A673 (cell line): ENCODE measurements at places on chromosomes 5 and 9. TPM values are rescaled to one million over a fixed set of nuclear protein-coding genes. Genes with fewer than 3 reads are reported as not detected.
A peak's percentile ranks its signal among the peaks of the same experiment; 100 is the strongest.

ANKRD31 gene
- total RNA-seq, result 0.04 and 0.15 TPM in 2 replicates

GABRG2 gene
- 0.66 TPM in 1 of 2 replicates, not detected in the other for total RNA-seq

PCDHB15 gene
- 1.2 and 2.3 TPM in 2 replicates for total RNA-seq

CDX1 gene
- total RNA-seq, result not detected in 2 replicates

MAPK9 gene
- total RNA-seq, result 31.3 and 34.4 TPM in 2 replicates

GRCh38 chr5:14595189-14595588 lies 13.6 kb downstream of the OTULINL start:
- H3K4me3 ChIP-seq, result no peak overlapping the region
- no peaks in the 10 kb centered on the region for H3K36me3 ChIP-seq
- DNase-seq, result no peak
- no peak overlapping the region for H3K27ac ChIP-seq
- H3K4me1 ChIP-seq, result no peaks in the 10 kb centered on the region
- H3K27me3 ChIP-seq, result peaks cover 14% of the 10 kb centered on the region

- DNase-seq, result no peak
- H3K27ac ChIP-seq, result no peak overlapping the region
- peaks cover 11% of the 10 kb centered on the region for H3K4me1 ChIP-seq
- no peaks in the 10 kb centered on the region for H3K27me3 ChIP-seq
- no peaks in the 10 kb centered on the region for H3K36me3 ChIP-seq
Observed at GRCh38 chr9:2263665-2264064, 248.5 kb downstream of the SMARCA2 start.

DNA sequence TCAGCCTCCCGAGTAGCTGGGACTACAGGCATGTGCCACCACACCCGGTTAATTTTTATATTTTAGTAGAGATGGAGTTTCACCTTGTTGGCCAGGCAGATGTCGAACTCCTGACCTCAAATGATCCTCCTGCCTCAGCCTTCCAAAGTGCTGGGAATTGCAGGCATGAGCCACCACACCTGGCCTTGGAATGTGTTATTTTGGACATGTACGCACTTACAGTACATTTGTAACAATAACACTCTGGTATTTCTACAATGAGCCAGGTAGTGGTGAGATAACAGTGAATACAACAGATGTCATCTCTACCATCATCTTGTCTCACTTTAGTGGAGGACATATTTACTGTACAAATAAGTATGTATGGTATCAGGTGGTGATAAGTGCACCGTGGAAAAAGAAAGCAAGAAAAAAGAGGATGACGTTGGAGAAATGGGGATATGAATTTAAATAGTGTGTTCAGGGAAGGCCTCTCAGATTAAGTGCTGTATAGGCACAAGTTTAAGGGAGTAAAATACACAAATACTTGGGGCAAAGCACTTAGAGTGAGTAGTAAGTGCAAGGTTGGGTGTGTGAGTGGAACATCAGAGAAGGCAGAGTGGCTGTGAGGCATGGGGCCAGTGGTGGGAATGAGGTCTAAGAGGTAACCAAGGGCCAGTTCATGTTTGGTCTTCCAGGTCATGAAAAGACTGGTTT lies 100.1 kb downstream of the CDC42SE2 start:
- no peaks in the 10 kb centered on the region for H3K36me3 ChIP-seq
- no peaks in the 10 kb centered on the region for H3K27me3 ChIP-seq
- no peak for DNase-seq

DNA sequence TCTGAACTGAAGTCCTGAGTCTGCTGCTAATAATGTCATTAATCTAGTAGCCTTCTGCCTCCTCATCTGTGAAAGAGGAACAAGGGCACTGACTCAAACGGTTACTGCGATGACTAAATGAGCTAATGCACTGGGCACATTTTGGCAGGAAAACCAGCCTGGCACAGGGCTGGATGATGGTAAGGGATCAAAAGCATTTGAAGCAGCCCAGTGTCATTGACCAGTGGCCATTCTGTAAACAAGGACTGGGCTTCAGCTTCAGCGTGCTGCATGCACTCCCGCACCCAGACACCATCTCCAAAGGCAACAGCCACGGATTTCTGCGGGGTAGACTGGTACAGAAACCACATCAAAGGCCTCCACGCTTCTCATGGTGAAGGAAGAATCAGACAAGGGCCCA lies 8.0 kb downstream of the GCNT4 start:
- no peak overlapping the region for H3K27ac ChIP-seq
- H3K27me3 ChIP-seq, result no peaks in the 10 kb centered on the region
- no peak overlapping the region for H3K4me3 ChIP-seq
- peaks cover under 1% of the 10 kb centered on the region for H3K4me1 ChIP-seq

DNA sequence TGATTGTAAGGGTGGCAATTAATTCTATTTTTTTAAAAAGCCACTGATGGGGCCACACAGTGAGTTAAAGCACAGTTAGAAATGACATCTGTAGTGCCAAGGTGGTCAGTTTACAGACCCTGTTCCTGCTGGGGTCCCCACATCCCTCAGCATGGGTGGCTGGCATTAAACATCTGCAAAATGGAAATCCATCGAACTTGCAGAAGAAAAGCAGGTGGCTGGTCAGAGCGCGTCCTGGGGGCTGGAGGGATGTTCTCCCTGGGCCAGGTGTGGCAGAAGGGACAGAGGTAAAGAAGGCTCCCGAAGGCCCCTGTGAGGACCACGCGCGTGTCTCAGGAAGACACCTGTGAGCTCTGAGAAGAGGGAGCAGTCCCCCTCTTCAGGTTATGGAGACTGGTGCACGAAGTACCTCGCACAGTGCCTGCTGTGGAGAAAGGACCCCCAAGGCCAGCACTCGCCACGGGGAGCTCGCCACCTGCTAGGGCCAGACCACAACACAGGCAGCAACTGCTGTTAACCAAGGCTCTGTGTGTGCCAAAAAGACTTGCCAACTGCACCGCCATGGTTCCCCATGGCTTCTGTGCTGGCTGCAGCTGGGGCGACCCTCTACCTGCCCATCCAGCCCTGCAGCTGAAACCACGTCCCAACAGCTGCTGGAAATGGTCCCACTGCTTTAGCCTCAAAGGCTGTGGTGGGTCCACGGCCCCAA lies 65.2 kb downstream of the RASGEF1C start:
- no peak overlapping the region for H3K27ac ChIP-seq
- no peaks in the 10 kb centered on the region for H3K4me1 ChIP-seq
- DNase-seq, result no peak
- no peaks in the 10 kb centered on the region for H3K36me3 ChIP-seq
- peaks cover 18% of the 10 kb centered on the region for H3K27me3 ChIP-seq
- H3K4me3 ChIP-seq, result no peak overlapping the region

GRCh38 chr5:113169720-113170119 lies 193.1 kb downstream of the DCP2 start:
- H3K27ac ChIP-seq, result no peak overlapping the region
- H3K4me3 ChIP-seq, result no peak overlapping the region
- peaks cover 23% of the 10 kb centered on the region for H3K27me3 ChIP-seq
- DNase-seq, result no peak

GRCh38 chr9:72315510-72316311 lies 49.3 kb downstream of the ZFAND5 start:
- no peaks in the 10 kb centered on the region for H3K27me3 ChIP-seq
- H3K4me3 ChIP-seq, result no peak overlapping the region
- DNase-seq, result peak; percentile 22

DNA sequence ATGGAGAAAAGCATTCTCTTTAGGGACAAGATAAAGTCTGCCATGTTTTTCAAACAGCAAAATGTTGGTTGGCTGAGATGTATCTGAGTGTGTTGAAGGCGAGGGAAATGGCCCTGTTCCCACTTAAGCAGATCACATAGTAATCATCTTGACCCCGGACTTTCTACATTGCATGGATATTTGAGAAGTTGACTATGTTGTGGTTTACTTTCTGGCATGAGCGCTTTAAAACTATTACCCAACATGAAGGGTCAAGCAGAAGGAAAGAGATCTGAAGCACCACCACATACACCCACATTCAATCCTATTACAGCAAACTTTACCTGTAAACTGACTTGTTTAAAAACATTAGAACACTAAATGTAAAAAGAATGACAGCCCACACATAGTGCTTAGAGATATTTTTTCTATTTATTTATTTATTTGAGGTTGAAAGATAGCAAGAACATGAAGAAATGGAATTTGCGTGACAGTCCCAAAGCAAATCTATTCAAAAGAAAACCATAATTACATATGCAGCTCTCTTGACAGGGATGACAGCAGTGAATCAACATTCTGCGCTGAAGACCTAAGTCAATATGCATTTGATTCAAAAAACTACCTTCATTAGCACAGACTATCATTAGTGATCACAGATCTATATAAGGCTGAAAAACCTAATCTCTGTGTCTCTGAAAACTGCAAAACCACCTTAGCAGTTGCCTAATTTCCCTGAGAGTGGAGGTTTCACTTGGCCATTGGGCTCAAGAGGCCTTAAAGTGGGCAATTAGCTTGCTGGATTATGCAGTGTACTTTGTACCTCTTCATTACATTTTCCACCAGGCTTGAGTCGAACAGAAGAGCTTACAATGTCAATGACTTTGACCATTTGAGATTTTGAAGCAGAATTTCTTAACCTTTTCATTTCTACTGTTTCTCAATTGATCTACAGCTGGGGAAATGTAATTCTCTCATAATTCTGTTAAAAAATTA lies 195.0 kb downstream of the PDE4D start:
- H3K36me3 ChIP-seq, result no peaks in the 10 kb centered on the region
- no peaks in the 10 kb centered on the region for H3K4me1 ChIP-seq
- no peak overlapping the region for H3K27ac ChIP-seq
- no peak overlapping the region for H3K4me3 ChIP-seq
- DNase-seq, result no peak
- H3K27me3 ChIP-seq, result no peaks in the 10 kb centered on the region

- no peaks in the 10 kb centered on the region for H3K27me3 ChIP-seq
- peak overlapping the region; percentile 58 for H3K4me3 ChIP-seq
- DNase-seq, result no peak
- H3K4me1 ChIP-seq, result peaks cover 32% of the 10 kb centered on the region
- peaks cover 5% of the 10 kb centered on the region for H3K36me3 ChIP-seq
- peak overlapping the region; percentile 60 for H3K27ac ChIP-seq
Observed at GRCh38 chr9:136666372-136667213, 3.9 kb downstream of the EGFL7 start.

- H3K4me1 ChIP-seq, result no peaks in the 10 kb centered on the region
- DNase-seq, result no peak
- H3K4me3 ChIP-seq, result no peak overlapping the region
- no peaks in the 10 kb centered on the region for H3K27me3 ChIP-seq
- H3K36me3 ChIP-seq, result no peaks in the 10 kb centered on the region
Observed at GRCh38 chr5:129803403-129803802, 55.5 kb downstream of the MINAR2 start.

- peaks cover 19% of the 10 kb centered on the region for H3K4me1 ChIP-seq
- H3K27me3 ChIP-seq, result no peaks in the 10 kb centered on the region
- H3K4me3 ChIP-seq, result no peak overlapping the region
- no peak overlapping the region for H3K27ac ChIP-seq
- no peaks in the 10 kb centered on the region for H3K36me3 ChIP-seq
Observed at GRCh38 chr9:136620441-136621018, 42.2 kb upstream of the EGFL7 start.

DNA sequence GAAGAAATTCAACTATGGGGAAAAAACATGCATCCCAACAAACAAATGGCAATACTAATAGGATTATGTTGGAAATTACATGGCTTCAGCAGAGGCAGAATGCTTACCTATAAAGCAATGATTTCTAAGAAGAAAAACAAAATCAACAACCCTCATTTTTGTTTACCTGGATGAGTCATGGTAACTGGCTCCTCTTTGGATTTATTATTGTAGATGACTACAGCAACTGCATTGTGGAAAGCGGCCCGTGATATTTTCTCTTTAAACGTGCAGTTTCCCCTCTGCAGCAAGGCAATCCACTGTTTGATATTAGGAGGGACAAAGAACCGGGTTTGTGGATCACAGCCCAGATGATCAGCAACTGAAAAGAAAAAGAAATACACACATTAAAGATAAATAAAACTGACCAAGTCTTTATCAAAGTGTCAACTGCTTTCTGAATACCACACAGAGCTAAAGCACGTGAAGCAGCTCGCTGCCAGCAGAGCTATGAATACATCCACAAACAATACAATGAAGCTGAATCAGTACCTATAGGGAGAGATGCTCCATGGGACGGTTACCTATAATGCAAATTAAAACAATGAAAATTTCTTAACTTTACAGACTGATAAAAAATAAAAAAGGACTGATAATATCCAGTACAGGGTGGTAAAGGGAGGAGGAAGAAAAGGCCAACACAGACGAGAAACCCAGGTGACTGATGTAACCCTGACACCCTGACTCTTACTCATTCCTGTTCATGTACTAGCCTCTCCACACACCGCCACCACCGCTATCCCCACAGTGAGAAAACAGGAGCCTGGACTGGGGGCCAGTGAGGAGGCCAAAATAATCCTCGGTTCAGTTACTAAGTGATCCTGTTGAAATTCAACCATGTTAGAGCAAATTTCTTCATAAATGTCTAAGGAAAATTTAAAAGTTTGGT lies 31.0 kb downstream of the RNF130 start:
- H3K36me3 ChIP-seq, result peaks cover 8% of the 10 kb centered on the region
- H3K4me1 ChIP-seq, result no peaks in the 10 kb centered on the region
- no peak overlapping the region for H3K27ac ChIP-seq

DNA sequence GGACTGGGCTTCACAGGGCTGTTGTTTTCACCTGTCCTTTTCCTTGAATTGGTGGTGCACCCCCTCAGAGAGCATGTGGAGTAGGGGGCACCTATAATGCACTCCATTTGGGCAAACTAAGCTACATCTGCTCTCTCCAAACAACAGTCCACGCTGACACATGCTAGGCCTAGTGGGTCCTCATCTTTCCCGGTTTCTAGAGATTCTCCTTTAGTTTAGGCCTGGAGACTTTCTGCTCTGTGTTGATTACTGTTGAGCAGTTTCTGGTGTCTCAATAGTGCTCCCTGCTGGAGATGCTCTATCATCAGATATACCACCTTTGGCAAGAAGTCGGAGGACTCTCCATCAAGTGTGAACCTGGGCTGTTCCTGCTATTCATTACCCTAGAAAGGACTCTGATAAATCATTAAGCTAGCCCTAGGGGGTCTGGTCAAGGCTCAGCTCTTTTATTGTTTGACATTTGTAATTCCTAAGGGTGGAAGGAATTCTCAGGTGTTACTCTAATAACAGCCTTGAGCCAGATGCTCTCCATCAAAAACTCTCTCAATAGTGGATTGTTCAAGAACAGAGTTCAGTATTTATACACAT lies 64.0 kb upstream of the FYB1 start:
- no peaks in the 10 kb centered on the region for H3K4me1 ChIP-seq
- H3K27me3 ChIP-seq, result no peaks in the 10 kb centered on the region
- DNase-seq, result peak; percentile 59
- no peaks in the 10 kb centered on the region for H3K36me3 ChIP-seq
- no peak overlapping the region for H3K4me3 ChIP-seq

GRCh38 chr5:180591311-180591887 lies at the start of gene SCGB3A1:
Gene SCGB3A1, minus strand, starts transcription at chr5:180591499. Its CDS starts 37 bp downstream, at chr5:180591462.
- peak within 1 kb of the TSS; percentile 31 for H3K4me3 ChIP-seq
- no peaks in the 10 kb centered on the region for H3K4me1 ChIP-seq
- no peaks in the 10 kb centered on the region for H3K36me3 ChIP-seq
- no peak within 1 kb of the TSS for H3K27ac ChIP-seq

DNA sequence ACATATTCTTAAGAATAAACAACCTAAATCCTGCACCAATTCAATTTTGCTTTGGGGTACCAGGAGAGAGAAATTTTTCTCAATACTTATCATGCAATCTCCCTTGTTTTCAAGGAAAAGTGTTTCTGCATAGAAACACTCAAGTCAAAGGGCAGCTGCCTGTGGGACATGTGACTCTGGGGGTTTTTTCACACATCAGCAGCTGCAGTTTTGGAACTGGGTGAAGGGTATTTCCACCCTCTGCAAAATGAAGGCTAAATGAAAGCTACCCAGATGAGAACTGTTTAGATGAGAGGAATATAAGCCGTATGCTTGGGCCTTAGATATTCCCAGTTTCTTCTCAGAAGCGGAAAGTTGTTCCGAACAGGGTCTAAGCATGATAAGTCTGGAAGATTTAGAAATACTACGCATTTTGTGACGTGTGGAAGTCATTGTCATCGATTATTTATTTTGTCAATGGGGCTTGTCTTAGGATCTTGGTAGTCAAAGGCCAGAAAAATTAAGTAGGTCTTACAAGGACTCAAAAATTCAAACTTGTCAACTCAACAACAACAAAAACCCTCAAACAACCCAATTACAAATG lies 64.3 kb upstream of the BOD1 start:
- no peak overlapping the region for H3K4me3 ChIP-seq
- H3K27ac ChIP-seq, result no peak overlapping the region
- no peaks in the 10 kb centered on the region for H3K4me1 ChIP-seq
